ENCODE measurements at places on chromosomes 7 and 10.
A peak's percentile ranks its signal among the peaks of the same experiment; 100 is the strongest.

DNA sequence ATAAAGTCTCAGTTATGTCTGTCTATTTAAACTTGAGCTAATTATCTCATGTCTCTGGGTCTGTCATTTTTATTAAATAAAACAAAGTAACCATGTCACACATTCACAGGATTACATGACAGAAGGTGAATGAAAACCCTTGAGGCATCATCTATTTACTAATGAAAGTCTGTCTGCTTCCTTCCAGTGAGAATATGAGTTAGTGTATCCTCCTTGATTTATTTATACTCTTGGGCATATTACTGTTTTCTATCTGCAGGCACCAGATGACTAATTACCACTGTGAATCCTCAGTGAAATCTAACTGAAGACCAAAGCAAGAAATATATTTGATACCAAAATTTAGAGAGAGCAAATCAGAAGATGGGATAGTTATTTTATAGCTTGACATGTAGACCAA lies 163.7 kb downstream of the CDC14C start:
- H3K36me3 ChIP-seq = no peaks in the 10 kb centered on the region
- no peaks in the 10 kb centered on the region for H3K27me3 ChIP-seq
- no peak for DNase-seq

- no peaks in the 10 kb centered on the region for H3K36me3 ChIP-seq
- no peaks in the 10 kb centered on the region for H3K27me3 ChIP-seq
- DNase-seq = no peak
- H3K27ac ChIP-seq = no peak overlapping the region
Observed at GRCh38 chr10:131477457-131478121, 166.1 kb upstream of the TCERG1L start.

GRCh38 chr10:4851176-4851575 lies 25.2 kb downstream of the AKR1E2 start:
- no peaks in the 10 kb centered on the region for H3K36me3 ChIP-seq
- no peak overlapping the region for H3K27ac ChIP-seq
- no peaks in the 10 kb centered on the region for H3K27me3 ChIP-seq
- no peak for DNase-seq
- peaks cover 11% of the 10 kb centered on the region for H3K4me1 ChIP-seq
- no peak overlapping the region for H3K4me3 ChIP-seq

GRCh38 chr7:81330108-81330507 lies 411.3 kb upstream of the SEMA3C start:
- no peak overlapping the region for H3K4me3 ChIP-seq
- DNase-seq = no peak
- H3K36me3 ChIP-seq = no peaks in the 10 kb centered on the region
- H3K27me3 ChIP-seq = no peaks in the 10 kb centered on the region
- no peaks in the 10 kb centered on the region for H3K4me1 ChIP-seq

- peaks cover 96% of the 10 kb centered on the region for H3K36me3 ChIP-seq
- no peak overlapping the region for H3K4me3 ChIP-seq
- H3K27ac ChIP-seq = no peak overlapping the region
- no peaks in the 10 kb centered on the region for H3K4me1 ChIP-seq
- H3K27me3 ChIP-seq = no peaks in the 10 kb centered on the region
- DNase-seq = no peak
Observed at GRCh38 chr10:6218692-6219493, 16.2 kb downstream of the PFKFB3 start.

- H3K36me3 ChIP-seq = no peaks in the 10 kb centered on the region
- no peaks in the 10 kb centered on the region for H3K4me1 ChIP-seq
- H3K27me3 ChIP-seq = no peaks in the 10 kb centered on the region
- DNase-seq = no peak
Observed at GRCh38 chr7:114670676-114671075, 251.2 kb upstream of the MDFIC start.

DNA sequence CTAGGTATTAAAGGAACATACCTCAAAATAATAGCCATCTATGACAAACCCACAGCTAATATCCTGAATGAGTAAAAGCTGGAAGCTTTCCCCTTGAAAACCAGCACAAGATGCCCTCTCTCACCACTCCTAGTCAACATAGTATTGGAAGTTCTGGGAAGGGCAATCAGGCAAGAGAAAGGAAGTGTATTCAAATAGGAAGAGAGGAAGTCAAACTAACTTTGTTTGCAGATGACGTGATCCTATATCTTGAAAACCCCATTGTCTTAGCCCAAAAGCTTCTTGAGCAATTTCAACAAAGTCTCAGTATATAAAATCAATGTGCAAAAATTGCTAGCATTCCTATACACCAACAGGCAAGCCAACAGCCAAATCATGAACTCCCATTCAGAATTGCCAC lies 131.3 kb downstream of the FANK1 start:
- no peaks in the 10 kb centered on the region for H3K27me3 ChIP-seq
- no peak for DNase-seq

- H3K27ac ChIP-seq = no peak overlapping the region
- H3K4me1 ChIP-seq = no peaks in the 10 kb centered on the region
- H3K4me3 ChIP-seq = no peak overlapping the region
- no peaks in the 10 kb centered on the region for H3K36me3 ChIP-seq
Observed at GRCh38 chr7:134477954-134478353, 19.1 kb upstream of the AKR1B1 start.

GRCh38 chr7:116560021-116560970 lies 35.5 kb downstream of the CAV1 start:
- H3K4me3 ChIP-seq = no peak overlapping the region
- no peak for DNase-seq
- H3K27me3 ChIP-seq = no peaks in the 10 kb centered on the region
- H3K36me3 ChIP-seq = no peaks in the 10 kb centered on the region

DNA sequence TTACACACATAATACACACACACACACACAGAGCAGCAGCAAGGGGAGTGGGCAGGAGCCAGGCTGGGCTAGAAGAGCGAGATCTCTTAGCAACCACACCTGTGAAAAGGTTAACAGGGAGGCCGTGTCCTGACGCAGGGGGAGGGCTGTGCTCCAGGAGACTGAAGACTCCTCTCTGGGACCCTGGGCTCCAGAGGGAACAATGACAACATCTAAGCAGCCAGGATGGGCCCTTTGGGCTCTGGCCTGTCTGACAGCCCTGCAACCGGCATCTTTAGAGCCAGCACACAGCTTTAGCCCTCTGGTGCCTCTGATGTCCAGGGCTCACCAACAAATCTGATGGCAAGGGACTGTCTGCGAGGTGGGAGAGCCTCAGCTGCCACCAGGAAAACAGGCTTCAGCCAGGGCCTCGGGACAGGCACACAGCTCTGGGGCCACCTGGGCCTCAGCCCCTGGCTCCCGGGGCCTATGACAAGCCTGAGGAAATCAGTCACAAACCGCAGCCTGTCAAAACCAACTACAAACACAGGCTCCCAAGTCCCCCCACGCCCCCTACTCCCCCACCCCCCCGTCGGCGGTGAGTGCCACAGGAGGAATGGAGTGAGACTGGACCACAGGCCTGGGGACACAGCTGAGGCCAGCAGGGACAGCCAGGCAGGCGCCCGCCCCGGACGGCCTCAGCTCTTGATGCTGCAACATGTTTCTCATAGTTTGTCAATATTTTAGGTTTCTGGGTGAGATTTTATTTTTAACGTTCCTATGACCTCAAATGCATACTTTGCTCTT lies 102.8 kb downstream of the TNS3 start:
- peaks cover 73% of the 10 kb centered on the region for H3K4me1 ChIP-seq
- no peaks in the 10 kb centered on the region for H3K27me3 ChIP-seq
- no peak for DNase-seq
- no peak overlapping the region for H3K4me3 ChIP-seq

DNA sequence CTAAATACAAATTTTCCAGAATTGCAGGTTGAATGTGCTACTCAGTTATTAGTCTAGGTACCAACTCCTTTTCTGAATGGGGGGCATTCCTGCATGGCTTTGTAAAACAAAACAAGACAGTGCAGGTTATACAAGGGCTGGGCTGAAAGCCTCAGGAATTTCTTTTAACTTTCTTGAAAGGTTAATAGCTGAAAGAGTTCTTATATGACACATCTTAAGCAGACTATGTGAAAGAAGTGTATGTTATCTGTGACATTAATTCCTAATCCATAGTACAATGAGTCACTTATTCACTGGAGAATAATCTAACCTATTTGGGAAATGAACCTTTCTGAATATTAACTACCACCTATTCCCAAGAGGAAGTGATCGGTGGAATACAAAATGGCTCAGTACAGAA lies 115.6 kb upstream of the FAM133B start:
- H3K27ac ChIP-seq = no peak overlapping the region
- no peaks in the 10 kb centered on the region for H3K27me3 ChIP-seq
- DNase-seq = no peak
- H3K4me3 ChIP-seq = no peak overlapping the region
- H3K36me3 ChIP-seq = no peaks in the 10 kb centered on the region
- no peaks in the 10 kb centered on the region for H3K4me1 ChIP-seq

DNA sequence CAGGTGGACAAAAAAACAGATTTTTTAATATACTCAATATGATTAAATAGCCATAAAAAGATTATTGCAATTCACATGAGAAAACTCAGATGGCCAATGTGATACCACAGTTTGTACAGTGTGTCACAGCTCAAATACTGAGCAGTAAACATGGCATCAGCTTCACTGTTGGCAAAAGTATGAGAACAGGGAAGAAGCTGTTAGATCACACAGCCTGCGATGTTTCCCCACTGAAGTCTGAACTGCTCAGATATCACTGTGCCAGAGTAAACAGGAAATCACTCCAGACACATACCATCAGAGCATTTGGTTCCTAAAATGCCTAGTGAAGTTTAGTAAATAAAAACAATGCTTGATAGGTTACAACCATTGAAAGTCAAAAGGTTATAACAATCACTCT lies 347.8 kb downstream of the ETV1 start:
- H3K4me1 ChIP-seq = no peaks in the 10 kb centered on the region
- no peaks in the 10 kb centered on the region for H3K27me3 ChIP-seq
- H3K4me3 ChIP-seq = no peak overlapping the region
- DNase-seq = no peak
- no peak overlapping the region for H3K27ac ChIP-seq
- H3K36me3 ChIP-seq = no peaks in the 10 kb centered on the region

DNA sequence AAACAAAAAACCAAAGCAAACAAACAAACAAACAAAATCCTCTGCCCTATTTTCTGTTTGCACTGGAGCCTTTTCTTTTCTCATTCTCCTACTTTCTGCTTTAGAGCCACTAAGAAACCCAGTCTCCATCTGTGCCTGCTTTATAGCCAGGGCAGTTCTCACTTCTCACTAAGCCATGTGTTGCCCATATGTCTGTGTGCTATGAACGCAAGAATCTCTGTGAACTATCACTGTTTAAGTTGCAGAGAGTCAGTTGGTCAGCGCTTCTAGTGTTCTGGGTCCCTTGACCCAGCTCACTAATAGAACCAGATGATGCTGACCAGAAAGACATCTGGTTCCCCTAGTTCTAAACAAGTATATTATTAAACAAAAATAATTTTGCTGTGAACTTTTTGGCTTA lies 81.4 kb downstream of the FAM185A start:
- no peak overlapping the region for H3K27ac ChIP-seq
- H3K4me3 ChIP-seq = no peak overlapping the region
- H3K4me1 ChIP-seq = no peaks in the 10 kb centered on the region
- DNase-seq = no peak
- no peaks in the 10 kb centered on the region for H3K27me3 ChIP-seq

DNA sequence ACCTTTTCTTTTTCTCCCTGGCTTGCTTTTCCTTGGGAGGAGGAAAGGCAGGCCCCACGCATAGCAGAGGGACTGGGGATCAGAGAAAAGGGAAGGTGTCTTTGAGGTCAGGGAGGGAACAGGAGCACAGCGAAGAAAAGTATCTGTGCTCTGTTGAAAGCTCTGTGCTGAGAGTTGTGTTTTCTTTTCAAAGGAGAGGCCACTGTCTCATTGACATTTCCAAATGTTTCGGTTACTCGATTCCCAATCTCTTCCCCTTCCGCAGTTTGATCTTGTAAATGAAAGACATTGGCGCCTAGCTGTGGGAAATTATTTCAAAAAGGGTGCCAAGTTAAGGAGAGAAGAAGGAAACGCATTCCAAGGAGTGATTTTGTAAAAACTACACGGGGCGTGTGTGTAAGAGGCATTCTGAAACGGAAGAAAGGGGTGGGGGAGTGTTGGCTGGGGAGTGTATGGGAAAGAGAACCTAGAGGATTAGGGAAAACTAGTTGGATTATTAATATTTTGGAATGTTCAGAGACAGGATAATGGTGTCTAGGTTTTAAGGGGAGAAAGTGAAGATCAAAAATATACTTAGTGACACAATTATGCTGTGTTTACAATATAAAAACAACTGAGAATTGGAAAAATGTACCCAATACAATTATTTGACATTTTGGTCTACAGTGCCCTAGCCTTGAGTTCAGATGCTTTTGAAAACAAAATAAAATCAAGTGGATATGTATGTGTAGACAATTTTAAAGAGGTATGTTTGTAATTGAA lies 708 bp downstream of the KLHDC10 start:
- H3K27ac ChIP-seq = peak overlapping the region; percentile 79
- peaks cover 25% of the 10 kb centered on the region for H3K4me1 ChIP-seq
- peaks cover 4% of the 10 kb centered on the region for H3K36me3 ChIP-seq
- H3K4me3 ChIP-seq = peak overlapping the region; percentile 91
- no peak for DNase-seq

DNA sequence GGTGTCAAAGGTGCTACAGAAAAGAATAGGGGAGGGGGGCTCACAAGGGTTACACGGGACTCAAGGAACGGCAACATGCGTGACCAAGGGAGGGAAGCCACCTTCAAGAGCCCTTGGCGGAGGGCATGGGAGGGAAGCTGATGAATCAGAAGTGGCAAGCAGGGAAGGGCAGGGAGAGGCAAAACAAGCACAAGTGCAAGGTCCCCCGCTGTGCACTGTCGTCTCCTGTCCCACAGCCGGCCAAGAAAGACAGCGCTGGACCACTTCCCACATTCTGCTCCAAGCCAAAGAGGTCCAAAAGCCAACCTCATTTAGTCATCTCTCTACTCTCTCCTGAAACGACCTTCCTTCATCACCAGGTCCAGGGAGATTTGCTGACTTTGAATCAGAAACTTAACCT lies 102.7 kb downstream of the CALN1 start:
- no peaks in the 10 kb centered on the region for H3K4me1 ChIP-seq
- no peaks in the 10 kb centered on the region for H3K36me3 ChIP-seq

GRCh38 chr10:29011516-29011915 lies 277.4 kb upstream of the LYZL1 start:
- no peak overlapping the region for H3K4me3 ChIP-seq
- no peaks in the 10 kb centered on the region for H3K36me3 ChIP-seq
- no peaks in the 10 kb centered on the region for H3K27me3 ChIP-seq
- H3K27ac ChIP-seq = no peak overlapping the region
- DNase-seq = no peak
- H3K4me1 ChIP-seq = no peaks in the 10 kb centered on the region

DNA sequence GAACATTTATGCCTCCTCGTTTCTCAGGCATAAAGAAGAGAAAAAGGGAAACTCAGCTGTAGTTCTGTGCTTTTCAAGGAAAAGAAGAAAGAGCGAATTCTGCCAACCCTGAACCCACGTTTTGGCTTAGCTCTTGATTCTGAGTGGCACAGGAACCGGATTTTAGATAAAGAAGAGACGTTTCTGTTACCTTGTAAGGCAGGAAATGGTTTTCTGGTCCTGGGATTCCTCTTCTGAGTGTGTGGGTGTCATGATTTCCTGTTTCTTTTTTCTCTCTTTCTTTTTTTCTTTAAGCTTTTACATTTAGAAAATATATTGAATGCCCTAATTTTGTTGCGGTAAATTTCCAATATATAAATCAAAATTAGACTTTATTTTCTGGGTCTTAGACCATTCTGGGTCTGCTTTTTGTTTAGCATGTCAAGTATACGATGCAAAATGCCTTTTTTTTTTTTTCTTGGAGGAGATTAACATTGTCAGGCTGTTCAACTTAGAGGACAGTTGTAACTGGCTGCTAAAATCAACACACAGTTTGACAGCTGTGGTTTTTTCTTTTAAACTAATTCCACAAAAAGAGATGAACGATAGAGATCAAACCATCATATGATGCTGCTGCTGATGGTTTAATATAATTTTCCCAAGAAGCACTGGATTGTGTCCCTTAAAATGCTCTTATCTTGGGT lies 190.8 kb downstream of the GATA3 start:
- H3K4me3 ChIP-seq = no peak overlapping the region
- no peak for DNase-seq
- H3K4me1 ChIP-seq = no peaks in the 10 kb centered on the region
- H3K27me3 ChIP-seq = no peaks in the 10 kb centered on the region
